ENCODE measurements at places on chromosomes 12 and 14.

GRCh38 chr12:32249777-32250176, 143.1 kb downstream of the BICD1 start:
- no peak for DNase-seq

DNA sequence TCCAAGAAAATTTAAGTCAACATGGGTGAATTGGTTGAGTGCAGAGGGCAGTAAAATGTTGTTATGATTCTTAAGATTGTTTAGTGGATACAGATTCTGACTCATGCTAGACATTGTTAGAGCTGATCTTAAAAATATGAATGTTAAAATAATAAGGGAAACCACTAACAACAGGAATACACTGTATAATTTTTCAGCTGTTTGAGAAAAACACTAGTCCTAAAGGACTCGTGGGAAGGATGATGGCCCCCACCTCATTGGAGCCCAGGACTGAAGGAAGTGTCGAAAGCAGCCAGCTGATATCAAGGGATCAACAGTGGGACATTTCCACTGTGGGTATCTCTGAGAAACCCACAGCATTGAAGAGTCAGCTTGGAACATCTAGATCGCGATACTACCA, 82.9 kb upstream of the SCAF11 start:
- DNase-seq, result no peak

DNA sequence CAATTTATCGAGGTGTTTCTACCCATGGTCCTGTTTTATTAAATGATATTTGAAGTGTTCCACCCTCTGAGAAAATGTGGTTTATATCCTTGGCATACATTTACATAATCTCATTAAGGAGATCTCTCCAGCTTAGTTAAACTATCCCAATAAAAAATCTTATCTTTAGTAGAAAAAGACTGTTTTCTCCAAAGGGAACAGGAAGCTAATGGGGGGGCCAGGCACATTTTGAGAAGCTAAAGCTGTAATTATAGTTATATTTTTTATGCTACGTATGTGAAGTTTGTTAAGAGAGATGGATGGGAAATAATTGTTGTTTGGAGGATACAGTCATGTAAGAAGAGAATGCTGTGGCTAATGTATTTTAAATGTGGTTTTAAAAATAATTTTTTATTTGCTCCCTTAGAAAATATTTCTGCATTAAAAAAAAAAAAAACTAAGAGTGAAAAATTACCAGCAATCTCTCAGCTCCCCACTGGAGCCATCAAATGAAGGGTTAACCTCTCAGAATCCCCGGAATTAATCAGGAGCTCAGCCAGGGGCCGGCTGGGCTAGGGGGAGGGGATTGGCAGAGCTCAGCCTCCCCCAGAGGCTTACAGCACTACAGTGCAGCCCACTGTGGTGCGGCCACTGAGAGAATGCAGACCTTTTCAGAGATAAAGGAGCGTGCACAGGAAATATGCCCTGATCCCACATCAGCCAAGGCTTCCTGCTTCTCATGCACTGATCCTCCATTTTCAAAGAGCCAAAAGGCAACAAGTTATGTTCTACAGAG, 185.8 kb downstream of the EGLN3 start:
- DNase-seq, result peak; percentile 15

DNA sequence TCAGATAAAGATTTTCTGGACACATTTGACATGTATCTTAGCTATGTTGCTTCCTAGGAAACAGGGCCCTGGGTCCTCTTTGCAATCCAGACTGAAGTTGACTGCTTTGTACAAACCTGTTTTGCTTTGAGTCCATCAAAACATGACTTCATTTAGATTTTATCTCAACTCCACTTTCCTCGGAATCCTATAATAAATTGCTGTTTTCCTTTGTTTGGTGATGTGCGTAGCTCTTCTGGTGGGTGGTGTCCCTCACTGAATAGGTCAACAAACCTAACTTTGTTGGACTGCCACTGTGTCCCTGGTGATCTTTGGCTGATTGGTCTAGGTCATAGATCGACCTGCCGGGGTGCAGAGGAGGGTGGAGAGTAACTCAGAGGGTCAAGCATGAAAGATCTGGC, 735 bp upstream of the P2RX7 start:
- no peak for DNase-seq

- no peak for DNase-seq
Measured at GRCh38 chr14:64720131-64720576, 15.9 kb downstream of the PLEKHG3 start.

- no peak for DNase-seq
Measured at GRCh38 chr12:92085040-92085735, 60.5 kb downstream of the BTG1 start.

DNA sequence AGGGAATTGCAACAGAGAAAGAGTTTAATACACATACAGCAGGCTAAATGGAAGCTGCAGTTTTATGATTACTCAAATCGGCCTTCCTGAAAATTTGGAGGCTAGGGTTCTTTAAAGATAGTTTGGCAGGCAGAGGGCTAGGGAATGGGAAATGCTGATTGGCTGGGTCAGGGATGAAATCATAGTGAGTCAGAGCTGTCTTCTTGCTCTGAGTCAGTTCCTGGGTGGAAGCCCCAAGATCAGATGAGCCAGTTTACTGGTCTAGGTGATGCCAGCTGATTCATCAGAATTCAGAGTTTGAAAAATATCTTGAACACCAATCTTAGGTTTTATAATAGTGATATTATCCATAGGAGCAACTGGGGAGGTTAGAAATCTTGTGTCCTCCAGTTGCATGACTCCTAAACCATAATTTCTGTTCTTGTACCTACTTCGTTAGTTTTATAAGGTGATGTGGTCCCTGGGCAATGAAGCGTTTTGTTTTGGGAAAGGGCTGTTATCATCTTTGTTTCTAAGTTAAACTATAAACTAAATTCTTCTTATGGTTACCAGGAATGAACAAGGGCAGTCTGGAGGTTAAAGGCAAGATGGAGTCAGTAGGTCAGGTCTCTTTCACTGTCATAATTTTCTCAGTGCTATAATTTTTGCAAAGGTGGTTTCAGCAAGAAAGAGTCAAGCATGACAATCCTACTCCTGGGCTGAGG, 257.8 kb upstream of the CCDC196 start:
- no peak for DNase-seq

GRCh38 chr12:18436170-18436569, 174.9 kb downstream of the PIK3C2G start:
- no peak for DNase-seq

DNA sequence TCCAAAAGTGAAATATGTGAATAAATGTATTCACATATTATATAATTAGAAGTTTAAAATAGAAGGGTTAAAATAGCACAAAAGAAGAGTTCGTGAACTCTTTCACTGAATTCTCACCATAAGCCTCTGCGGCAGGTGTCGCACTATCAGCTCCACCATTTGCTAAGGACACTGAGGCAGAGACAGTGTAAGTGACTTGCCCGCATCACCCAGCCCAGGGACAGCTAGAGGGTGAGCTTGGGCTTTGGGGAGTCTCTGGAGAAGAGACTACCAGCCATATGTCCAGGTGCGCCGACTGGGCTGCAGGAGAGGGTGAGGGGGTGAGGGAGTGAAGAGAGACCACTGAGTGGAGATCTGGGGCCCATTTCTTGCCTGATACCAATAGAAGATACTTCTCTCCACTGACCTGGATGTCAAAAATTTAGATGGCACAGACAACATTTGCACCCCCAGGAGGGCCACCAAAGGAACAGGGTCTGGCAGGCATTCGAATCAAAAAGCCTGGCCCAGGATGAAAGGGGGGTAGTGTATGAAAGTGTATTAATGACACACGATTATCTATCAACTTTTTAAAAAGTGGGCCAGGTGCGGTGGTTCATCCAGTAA, 28.5 kb downstream of the FAIM2 start:
- DNase-seq, result no peak

DNA sequence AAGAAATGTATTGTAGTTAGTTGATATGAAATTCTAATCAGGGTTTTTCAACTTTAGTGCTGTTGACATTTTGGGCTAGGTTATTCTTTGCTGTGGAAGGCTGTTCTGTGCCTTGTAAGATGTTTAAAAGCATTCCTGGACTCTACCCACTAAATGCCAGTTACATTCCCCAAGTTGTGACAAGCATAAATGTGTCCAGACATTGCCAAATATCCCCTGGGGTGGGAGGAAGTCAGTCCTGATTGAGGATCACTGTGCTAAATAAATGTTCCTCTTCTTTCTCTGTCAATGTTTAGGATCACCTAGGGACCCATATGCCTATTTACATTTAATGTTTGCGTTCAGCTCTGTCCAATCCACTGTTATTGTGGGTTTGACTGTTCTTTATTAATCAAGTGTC, 268.3 kb downstream of the TMTC2 start:
- no peak for DNase-seq

DNA sequence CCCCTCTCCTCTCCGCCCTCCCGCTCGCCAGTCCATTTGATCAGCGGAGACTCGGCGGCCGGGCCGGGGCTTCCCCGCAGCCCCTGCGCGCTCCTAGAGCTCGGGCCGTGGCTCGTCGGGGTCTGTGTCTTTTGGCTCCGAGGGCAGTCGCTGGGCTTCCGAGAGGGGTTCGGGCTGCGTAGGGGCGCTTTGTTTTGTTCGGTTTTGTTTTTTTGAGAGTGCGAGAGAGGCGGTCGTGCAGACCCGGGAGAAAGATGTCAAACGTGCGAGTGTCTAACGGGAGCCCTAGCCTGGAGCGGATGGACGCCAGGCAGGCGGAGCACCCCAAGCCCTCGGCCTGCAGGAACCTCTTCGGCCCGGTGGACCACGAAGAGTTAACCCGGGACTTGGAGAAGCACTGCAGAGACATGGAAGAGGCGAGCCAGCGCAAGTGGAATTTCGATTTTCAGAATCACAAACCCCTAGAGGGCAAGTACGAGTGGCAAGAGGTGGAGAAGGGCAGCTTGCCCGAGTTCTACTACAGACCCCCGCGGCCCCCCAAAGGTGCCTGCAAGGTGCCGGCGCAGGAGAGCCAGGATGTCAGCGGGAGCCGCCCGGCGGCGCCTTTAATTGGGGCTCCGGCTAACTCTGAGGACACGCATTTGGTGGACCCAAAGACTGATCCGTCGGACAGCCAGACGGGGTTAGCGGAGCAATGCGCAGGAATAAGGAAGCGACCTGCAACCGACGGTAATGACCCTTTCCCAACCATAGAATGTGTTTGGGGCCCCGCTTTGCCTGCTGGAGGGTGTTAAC, 615 bp downstream of the CDKN1B start:
- peak; percentile 45 for DNase-seq

- no peak for DNase-seq
Measured at GRCh38 chr14:25411781-25412757, 362.1 kb upstream of the STXBP6 start.

DNA sequence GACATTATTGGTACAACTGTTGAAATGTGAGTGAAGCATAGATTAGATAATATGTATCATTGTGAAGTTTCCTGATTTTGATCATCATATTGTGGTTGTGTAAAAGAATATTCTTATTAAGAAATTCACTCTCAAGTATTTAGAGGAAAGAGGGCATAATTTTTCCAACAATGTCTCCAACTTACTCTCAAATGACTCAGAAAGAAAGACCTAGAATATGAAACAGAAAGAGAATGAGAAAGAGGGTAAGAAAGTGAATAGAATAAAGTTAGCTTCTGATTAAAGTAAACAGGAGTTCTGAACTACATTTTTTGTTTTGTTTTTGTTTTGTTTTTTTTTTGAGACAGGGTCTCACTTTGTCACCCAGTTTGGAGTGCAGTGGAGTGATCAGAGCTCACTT, 123.0 kb downstream of the CPNE8 start:
- DNase-seq, result no peak

GRCh38 chr14:93332853-93333630, at the start of gene BTBD7:
Gene BTBD7 (minus strand): TSS chr14:93333036. CDS start chr14:93296051, 36,985 bp downstream.
- peak; percentile 95 for DNase-seq

- no peak for DNase-seq
Measured at GRCh38 chr14:91899806-91900205, 32.5 kb upstream of the TC2N start.

- no peak for DNase-seq
Measured at GRCh38 chr12:24177889-24178288, 228.4 kb upstream of the SOX5 start.

DNA sequence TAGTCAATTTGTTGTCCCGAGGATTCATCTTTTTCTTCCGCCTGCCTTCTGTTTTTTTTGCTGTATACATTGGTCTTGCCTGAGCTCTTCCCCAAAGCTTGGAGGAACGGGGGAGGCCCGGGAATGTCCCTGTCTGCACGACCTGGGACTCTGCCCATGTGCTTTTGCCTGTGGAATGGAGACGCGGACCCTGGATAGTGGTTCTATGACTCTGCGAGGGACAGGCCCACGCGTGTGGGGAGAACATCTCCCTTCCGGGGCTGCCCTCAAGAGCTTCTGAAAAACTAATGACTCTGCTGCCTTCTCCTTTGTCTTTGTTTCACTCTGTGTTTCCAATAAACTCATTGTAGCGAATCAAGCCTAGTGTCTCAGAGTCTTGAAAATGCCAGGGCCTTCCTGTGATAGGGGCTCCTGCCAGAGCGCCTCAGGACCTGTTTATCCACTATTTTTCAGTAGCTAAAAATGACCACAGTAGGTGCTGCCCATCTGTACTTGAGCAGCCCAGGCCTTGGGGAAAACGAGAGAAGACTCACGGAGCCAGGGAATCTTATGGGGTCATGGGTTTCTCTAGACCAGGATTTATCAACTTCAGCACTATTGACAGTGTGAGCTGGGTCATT, 12.3 kb downstream of the KRT83 start:
- DNase-seq, result no peak
